ENCODE measurements at places on chromosomes 5 and 9.

DNA sequence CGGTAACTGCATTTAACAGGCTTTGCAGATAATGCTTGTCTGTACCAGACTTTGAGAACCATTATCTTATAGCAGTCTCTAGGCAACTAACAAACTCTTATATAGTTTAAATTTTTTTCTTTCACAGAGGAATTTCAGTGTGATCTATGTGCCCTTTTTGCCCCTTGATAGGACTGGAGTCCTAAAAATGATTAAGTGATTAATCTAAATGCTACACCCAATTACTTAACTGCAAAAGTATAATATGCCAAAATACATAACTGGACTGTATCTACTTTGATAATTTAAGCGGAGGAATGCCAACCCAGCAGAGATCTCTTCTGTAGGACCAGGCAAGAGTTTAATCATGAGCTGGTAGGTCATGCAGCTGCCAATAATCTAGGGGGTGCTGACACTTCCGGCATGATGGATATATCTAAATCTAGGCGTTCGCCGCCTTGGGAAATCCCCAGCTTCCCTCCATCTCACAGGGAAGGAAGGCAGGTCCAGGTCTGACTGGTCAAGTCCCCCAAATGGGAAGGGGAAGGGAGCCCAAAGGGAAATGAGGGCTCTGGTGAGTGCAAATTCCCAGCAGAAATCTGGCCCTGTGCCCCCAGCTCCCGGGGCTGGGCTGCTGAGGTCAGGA is 205.6 kb downstream of the GAPVD1 start:
- DNase-seq, result no peak

DNA sequence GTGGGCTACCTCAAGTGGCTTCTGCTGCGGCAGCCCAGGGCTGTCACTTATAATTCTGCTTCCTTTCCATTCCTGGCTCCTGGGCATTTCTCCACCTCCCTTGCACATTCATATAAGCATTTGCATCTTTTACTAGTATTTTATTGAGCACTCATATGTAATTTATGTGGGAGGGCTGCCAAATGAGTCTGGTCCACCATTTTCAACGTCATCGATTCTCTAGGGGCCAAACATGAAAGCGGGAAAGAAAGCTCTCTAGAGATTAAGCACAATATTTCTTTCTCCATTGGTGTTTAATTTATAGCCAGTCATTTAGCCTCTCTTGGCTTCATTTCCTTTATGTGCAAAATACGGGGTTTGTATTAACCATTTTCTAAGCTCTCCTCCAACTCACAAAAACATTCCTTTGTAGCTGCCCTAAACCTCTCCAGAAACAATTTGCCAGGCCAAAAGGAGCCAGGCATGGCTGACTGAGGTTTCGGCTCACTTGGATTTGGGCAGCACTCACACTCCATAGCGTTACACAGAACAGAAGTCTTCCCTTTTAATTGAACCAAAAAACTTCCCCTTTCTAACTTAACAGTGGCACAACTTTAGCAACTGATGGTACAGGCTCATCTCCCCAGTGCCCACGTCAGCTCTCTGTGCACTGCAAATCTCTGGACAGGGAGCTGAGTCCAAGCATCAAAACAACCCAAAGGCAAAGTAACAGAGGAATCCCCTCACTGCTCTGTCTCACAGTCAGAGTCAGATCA is 183.5 kb downstream of the ROR2 start:
- DNase-seq, result no peak

- DNase-seq, result peak; percentile 34
Observed at GRCh38 chr9:7894231-7894630, 94.7 kb upstream of the DMAC1 start.

GRCh38 chr5:15371184-15371583 is 128.8 kb upstream of the FBXL7 start:
- no peak for DNase-seq

Data from pons (tissue), 1 donor.